ENCODE measurements at places on chromosomes 2 and 18.
A peak's percentile ranks its signal among the peaks of the same experiment; 100 is the strongest.

GRCh38 chr2:229467783-229468182, 196.7 kb upstream of the PID1 start:
- ATAC-seq, result no peak

DNA sequence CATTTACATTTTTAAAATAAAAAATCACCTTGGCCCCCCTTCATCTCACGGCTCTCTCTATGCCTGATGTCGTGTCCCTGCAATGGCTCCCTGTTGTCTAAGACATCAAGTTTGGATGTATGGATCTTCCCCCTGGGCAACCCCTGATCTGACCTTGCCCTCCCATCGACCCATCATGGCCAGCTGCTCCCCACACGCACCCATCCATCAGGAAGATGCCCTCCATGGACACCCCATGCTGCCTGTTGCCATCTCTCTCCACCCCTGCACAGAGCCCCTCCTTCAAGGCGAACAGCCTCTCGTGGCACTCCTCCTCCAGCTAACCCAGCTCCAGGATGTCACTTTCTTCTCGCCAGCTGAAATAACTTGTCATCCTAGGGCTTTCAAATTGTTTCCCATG, 59.5 kb downstream of the DPYSL5 start:
- ATAC-seq, result no peak

- ATAC-seq, result no peak
These were observed 16.1 kb downstream of the AGFG1 start for GRCh38 chr2:227488045-227488444.

DNA sequence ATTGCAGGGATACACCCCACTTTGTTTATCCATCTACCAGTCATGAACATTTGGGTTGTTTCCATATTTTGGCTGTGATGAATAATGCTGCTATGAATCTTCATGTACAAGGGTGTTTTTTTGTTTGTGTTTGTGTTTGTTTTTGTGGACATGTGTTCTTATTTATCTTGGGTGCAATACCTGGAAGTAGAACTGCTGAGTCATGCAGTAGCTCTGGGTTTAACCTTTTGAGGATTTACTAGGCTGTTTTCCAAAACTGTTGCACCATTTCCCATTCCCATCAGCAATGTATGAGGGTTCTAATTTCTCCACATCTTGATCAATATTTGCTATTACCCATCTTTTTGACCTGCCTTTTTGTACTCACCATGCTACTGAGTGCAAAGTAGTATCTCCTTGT, 140.0 kb upstream of the CYP1B1 start:
- no peak for ATAC-seq

GRCh38 chr2:121030523-121030922, 254.5 kb downstream of the TFCP2L1 start:
- no peak for ATAC-seq

DNA sequence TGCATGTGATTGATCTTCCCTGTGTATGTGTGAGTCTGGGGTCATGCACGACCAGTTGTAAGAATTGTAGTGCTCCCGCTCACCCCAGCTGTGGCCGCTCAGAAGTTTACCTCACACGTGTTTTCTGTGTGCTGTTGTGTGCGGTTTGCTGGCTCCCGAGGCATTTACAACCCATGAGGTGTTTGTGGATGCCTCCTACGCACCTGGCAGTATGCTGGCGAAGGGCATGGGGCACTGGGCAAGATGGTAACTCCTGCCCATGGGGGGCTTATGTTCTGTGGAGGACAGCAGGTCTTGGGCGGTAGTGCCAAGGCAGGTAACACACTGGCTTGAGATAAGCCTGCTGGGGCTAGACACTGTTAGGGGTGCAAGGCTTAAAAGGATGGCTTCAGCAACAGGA, 102.6 kb upstream of the HS6ST1 start:
- ATAC-seq, result no peak

DNA sequence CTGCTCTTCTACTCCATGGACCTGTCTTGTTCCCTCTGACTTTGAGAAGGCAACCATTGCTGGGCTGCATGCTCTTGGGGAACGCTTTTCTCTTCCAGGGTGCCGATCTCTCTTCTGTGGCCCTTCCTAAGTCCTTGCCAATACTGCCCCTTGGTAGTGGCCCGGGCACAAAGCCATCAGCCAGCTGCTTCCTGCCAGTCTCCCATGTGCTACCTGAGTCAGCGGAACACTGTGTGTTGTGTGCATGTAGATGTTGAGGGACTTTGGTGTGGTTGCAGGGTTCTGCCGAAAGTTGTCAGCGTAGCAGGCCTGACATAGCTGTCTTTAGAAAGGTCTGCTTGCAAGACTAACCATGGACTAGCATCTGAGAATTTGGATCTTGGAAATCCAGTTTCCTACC, 35.4 kb downstream of the MGAT5 start:
- ATAC-seq, result peak; percentile 9

GRCh38 chr2:137091704-137092103, 326.4 kb downstream of the THSD7B start:
- ATAC-seq, result no peak

- no peak for ATAC-seq
These were observed 2.3 kb upstream of the GCC2 start for GRCh38 chr2:108446703-108447102.

- no peak for ATAC-seq
These were observed 209.4 kb downstream of the SP3 start for GRCh38 chr2:173755798-173756197.

DNA sequence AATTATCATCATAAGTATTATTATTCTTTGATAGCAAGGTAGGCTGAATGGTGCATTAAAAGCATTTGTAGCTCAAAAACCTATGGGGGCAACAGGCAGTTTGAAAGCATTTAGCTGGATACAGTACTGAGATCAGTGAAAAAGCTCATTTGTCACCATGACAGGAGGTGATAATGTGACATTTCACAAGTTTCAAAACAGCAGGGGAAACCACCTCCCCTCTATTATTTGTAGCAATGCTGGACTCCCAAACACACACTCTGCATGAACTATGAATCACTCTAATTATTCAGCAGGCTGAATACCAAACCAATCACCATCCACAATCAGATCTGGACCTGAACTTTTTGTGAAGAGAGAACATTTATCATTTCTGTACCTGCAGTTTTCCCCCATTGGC, 63.4 kb downstream of the MYO5B start:
- no peak for ATAC-seq

- no peak for ATAC-seq
These were observed 109.7 kb downstream of the DOCK10 start for GRCh38 chr2:224932522-224932921.

DNA sequence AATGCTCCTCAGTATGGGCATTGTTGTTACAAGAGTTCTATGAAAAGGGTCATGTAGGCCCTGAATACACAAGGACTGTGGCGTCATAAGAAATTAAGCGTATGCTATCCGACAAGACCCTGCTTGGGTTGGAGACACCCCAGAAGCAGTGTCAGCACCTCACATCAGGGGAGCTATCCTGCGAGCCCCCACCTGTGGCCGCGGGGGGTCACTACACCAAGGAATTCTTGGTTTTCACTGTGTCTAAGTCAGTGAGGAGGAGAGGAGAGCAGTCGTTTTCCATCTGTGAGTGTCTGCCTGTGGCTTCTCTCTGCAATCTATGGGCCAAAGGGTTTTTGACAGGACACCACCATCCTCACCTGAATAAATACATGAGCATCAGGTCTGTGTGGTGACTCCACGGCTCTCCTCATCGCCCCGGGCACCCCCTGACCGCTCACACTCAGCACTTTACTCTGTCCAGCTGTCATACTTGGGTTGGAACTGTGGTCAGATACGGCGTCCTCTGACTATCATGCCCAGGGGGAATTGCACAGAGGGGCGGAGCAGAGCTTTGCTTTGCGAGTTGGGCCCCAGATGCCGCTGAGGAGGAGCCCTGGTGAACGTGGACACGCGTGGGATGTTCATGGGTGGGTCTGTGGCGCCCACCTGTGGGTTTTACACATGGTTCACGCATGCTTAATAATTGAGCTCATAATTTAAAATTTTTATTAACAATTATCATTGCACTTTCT, 235.5 kb downstream of the MYT1L start:
- ATAC-seq, result no peak

- no peak for ATAC-seq
These were observed 3.2 kb downstream of the CRACDL start for GRCh38 chr2:98932778-98933343.

- ATAC-seq, result peak; percentile 59
These were observed 138.3 kb upstream of the CYP1B1 start for GRCh38 chr2:38214209-38214717.

GRCh38 chr2:147165697-147166382, 679.0 kb upstream of the ACVR2A start:
- ATAC-seq, result no peak

DNA sequence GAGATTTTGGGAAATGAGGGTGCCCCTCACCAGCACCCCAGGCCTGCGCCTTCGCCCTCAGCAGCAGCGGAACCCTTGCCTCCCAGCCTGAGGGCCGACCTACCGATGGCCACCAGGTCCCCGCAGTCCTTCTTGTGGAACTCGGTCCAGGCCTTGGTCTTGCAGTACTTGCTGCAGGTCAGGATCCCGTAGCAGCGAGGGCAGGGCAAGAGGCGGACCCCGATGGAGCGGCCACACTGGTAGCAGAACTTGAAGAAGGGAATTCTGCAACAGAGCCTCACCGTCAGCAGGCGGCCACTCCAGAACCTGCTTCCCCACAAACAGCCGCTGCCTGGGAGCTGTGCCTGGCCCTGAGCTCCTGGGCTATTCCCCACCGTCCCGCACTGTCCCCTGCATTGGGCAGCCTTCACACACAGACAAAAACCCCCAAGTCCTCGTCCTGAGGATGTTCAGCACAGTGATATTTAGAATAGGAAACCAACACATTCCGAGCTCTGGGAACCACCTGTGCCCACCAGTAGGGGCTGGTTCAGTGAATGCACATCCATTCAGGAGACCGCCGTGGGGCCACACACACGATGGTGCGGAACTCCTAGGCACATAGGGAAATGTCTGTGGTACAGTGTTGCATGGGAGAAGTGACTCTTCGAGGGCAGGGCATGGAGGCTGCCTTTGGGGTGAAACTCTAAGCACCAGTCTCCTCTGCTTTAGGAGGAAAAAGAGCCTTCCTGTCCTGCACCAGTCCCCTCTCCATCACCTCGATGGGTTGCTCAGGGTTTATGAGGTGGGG, 45.6 kb downstream of the GPC1 start:
- ATAC-seq, result no peak

GRCh38 chr2:31812051-31812798, 198.6 kb downstream of the MEMO1 start:
- ATAC-seq, result peak; percentile 76

DNA sequence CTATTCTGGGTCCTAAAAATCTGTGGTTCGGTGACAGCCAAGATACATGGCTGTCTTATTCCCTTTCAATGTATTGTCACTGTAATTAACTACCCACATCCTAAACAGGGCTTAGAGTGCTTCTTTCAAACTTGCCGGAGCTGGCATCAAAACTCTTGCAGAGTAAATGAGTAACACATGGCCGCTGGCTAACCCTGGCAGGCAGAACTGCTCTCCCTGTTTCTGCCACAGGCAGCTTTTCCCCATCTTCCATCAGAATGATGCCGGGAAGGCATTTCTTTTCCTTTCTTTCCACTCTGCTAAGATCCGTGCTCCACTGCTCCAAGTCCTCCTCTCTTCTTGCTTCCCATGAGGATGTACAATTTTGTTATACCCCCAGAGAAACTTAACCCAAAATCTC, 54.8 kb upstream of the PTPRM start:
- no peak for ATAC-seq

GRCh38 chr2:196589419-196589818, 50.1 kb upstream of the CCDC150 start:
- ATAC-seq, result no peak

- ATAC-seq, result no peak
These were observed 8.5 kb downstream of the CIAO1 start for GRCh38 chr2:96274355-96275056.

DNA sequence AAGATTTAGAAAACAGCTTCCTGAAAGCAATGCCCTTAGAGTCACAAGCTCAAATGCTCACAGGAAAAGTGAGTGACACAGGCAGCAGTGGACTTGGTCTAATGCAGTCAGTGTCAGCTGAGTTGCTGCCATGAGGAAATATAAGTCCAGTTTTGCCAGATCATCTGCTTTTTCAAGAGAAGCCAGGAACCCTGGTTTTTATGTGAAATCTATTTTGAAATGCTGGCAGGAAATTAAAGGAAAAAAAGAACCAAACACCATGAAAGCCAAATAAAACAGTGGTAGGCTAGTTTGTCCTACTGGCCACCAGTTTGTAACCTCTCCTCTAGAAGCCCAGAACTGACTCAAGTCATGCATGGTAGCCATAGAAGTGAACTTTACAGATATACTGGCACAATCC, 109.2 kb downstream of the THADA start:
- no peak for ATAC-seq

DNA sequence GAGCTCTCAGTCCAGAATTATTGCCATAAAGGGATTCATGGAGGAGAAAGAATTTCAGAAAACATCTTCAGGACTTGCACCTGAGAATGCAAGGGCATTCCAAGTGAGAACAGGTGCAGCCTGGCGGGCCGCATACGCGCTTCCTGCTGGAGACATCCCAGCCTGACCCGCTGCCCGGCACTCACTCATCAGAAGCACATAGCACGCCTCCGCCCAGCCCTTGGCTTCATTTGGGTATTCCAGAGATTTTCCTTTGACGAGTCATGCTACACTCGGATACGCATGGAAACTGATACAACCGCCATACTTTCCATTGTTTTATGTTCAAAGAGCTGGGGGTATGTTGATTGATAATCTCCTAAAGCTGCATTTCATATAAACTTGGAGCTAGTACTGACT, 228.0 kb upstream of the ID2 start:
- no peak for ATAC-seq

DNA sequence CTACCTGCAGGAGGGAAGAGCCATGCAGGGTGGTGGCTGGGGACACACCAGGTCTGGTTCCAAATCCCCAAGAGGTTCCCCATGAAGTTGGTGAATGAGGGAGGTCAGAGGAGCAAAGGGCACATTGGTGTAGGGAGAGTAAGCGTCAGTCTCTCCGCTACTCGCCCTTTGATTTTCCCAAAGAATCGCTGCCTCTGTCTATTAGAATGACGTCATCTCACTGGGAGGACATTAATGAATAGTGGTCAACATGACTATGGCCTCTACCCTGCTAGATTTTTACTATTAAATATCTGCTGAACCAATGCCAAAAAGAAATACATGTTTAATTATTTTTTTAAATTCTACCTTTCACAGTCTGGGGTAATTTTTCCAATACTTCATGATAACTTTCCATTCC, 109.6 kb upstream of the SNTG2 start:
- ATAC-seq, result no peak

DNA sequence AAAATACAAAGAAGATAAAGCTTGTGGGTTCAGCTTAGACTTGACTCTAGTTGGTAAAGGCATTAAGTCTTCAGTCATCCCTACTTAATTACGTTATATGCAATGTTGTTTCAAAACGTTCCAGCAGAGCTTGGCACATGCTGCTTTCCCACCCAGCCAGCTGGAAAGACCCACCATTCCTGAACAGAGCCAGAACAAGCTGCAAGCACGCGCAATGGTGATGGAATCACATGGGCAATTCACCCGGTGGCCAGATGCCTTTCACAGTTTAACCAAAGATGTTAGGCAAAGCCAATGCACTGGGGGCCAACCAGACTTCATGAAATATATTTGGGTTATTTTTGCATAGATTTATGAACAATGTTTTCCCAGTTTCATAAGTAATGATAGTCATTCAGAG, 123.4 kb upstream of the CDH20 start:
- no peak for ATAC-seq
